ENCODE measurements at places on chromosomes 4 and X. TPM values are rescaled to one million over a fixed set of nuclear protein-coding genes. Genes with fewer than 3 reads are reported as not detected.

H2BW2 gene
- not detected for polyA plus RNA-seq

PALLD gene
- polyA plus RNA-seq = 30.3 TPM

MAGEA2 gene
- not detected for polyA plus RNA-seq

KANTR gene
- 2.5 TPM for polyA plus RNA-seq

CT45A1 gene
- not detected for polyA plus RNA-seq

DNA sequence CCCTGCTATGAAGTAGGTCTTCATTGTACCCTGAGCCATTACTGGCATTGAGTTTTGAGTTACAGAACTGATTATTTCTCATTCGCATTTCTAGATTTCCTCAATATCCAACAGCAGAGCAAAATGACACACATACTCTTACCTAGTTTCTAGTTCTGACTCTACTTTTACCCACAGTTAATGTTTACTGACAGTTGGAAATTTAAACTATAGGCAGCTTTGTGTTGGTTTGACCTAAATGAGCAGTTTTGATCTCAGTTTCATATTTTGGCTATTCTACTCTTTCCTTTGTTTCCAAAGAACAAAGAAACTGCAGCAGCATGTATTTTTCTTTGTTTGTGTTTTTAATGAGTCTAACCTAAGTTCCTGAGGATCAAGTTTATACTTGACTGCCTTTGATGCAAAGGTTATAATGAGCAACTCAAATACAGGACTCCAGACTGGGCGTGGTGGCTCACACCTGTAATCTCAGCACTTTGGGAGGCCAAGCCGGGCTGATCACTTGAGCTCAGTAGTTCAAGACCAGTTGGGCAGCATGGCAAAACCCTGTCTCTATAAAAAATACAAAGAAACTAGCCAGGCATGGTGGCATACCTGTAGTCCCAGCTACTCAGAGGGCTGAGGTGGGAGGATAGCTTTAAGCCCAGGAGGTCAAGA, 30.4 kb downstream of the TXK start:
- DNase-seq = no peak

DNA sequence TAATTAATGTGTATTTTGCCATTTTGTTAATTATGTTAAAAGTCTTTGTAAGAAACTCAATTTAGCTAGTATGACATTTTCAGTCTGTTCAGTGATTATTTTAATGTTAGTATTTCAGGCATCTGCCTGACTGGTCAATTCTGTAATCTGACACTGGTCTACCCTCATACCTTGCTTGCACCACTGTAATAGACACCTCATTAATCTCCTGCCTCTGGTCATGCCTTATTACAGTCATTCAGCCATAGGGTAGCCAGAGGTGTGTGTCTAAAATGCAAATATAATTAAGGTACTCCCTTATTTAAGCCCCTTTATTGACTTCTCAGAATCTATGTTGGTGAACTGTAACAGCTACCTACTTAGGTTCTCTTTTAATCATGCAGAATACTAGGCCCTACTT, 861.1 kb upstream of the IGFBP7 start:
- DNase-seq = no peak

DNA sequence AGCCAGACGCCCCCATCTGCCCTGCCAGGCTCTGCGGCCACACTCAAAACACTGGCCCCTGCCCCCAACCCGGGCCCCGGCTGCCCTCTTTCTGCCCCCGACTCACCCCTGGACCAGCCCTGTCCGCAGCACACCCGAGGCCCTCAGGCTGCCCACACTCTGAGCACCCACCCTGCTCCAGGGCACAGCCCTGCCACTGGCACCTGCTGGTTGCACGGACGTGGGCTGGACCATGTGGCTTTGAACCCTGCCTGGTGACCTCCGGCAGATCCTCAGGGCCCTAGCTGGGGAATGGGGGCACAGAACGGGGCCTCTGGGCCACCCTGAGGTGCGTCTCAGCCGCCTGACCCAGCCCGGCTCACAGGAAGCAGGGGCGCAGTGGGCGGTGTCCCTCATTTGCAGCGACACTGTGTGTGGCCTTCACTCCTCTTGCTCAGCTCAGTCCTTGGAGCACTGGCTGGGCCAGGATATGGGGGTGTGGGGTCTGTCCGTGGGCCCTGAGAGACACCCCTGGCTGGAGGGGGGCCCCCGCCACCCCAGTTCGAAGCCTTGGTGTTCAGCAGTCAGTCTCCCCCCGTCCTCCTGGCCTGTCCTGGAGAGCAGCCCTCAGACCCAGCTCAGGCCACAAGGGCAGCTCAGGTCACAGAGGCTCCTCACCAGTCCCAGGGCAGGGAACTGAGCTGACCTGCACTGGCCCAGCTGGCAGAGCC, 73.2 kb downstream of the FAM53A start:
- no peak for DNase-seq

DNA sequence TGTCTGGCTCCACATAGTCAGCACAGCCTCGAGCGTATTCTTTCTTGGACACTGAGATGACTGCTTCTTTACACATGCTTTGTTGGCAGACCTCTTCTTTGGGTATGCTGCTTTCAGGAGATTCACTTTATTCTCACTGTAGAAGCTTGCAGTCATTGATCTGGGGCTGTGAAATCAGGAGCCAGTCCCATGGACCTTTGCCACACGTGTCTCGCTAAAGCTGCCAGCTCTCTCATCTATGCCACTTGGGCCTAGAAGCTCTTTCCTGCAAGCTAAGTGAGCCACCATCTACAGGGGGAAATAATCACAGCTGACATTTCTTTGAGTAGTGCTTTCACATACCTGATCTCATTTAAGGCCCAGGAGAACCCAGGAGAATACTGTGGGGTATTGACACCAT, 5.0 kb downstream of the RASL11B start:
- DNase-seq = no peak

DNA sequence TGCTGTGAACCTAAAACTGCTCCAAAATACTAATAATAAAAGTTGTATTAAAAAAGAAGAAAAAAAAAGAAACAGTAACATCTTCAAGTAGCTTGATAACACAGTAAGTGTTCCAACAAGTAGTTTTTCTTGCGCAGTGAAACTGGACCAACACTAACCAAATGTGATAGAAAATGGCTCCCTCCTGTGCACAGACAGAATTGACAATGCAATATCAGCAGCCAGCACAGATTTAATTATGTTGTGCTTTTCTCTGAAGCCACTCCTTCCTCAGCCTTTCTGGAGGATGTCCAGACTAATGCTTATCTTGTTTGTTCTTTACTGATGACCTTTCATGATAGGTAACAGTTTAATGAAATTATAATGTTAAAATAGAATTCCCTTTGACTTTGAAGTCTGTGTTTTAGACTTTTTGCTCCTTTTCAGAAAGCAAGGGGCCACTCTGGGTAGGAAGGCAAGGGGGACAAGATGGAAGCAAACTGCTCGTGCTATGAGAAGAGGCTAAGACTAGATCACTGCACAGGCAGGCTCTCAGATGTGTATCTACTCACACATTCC, 147.1 kb upstream of the RPL34 start:
- DNase-seq = no peak

GRCh38 chrX:88135735-88136134, 611.3 kb upstream of the CPXCR1 start:
- DNase-seq = no peak

- DNase-seq = no peak
Measured at GRCh38 chrX:53004038-53004437, 44.6 kb upstream of the GPR173 start.

- DNase-seq = no peak
Measured at GRCh38 chr4:21554066-21554465, 394.5 kb downstream of the KCNIP4 start.

- DNase-seq = no peak
Measured at GRCh38 chr4:5277079-5277478, 225.8 kb downstream of the STK32B start.

- no peak for DNase-seq
Measured at GRCh38 chr4:41425650-41426049, 112.3 kb upstream of the LIMCH1 start.

GRCh38 chrX:20132666-20133065, 9.0 kb downstream of the EIF1AX start:
- no peak for DNase-seq

GRCh38 chrX:71464968-71465367, 67.9 kb upstream of the OGT start:
- DNase-seq = no peak

GRCh38 chr4:123653236-123653635, 256.6 kb downstream of the SPRY1 start:
- no peak for DNase-seq

DNA sequence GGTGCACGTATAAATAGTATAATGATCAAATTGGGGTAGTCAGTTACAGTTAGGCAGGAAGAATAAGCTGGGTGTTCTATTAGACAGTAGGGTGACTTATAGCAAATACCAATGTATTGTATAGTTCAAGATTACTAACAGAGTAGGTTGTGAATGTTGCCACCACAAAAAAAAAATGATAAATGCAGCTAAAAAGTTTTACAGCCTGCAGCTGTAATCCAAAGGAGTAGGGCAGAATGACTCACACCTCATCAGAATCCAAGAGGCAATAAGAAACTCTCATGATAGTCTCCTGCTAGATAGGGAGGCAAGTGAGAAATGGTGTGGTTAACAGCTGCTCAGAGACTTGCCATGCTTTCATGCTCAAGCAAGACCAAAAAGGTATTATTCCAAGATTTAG, 19.6 kb upstream of the TCEAL4 start:
- DNase-seq = peak; percentile 32
